ENCODE measurements at places on chromosomes 13 and 19.

DNA sequence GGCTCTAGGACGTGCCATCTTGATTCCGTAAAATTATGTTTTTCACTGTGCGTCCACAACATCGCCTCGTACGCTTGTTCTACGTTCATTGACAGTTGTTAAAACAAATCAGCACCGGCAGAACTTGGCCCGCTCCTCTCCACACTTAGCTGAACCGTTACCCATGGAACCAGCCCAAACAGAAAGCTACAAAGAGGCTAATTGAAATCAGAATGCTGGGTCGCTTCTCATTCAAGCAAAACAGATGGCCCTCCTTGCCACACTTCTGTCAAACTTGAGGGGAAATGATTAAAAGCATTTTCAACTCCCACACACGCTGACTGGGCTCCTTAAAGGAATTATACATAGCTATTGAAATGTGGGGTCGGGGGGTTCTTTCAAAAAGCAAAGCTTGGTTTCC is 71.6 kb downstream of the TM9SF2 start:
- no peak for DNase-seq

DNA sequence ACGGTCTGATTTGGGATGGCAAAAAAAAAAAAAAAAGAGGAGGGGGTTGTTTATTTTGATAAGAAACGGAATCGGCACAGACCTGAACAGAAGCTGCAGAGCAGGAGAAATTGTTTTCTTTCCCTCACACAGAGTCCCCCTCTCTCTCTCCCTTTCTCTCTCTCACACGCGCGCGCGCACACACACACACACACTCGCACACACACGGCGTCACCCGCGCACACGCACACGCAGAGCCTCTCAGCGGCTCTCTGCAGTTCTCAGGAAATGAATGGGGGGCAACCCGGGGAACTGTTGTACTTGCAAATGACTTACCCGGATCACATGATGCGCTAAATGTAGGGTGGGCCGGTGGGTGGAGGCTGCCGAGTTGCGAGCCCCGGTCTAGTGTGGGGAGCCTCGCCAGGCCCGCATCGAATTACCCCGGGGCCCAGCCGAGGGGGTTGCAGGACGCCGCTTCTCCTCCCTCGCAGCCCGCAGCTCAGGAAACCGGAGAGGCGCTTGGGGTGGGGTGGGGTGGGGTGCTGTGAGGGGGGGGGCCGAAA is 475 bp downstream of the KLF12 start:
- DNase-seq, result peak; percentile 76

DNA sequence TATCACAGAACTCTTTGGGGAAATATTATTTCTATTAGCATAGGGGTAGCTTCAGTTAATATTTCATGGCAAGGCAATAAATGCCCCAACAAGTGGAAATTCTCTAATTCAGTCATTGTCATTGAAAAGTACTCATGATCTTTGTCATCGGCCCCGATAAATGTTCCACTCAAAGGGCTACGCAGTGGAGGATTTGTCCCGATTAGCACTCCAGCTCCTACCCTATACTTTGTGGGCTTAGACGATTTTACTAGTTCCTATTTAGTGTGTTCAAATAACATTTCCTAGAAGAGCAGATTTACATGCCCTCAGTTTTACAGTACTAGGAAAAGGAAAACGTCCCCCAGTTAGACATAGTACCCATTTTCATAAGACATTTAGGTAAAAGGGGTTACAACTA is 38.0 kb upstream of the ATP12A start:
- DNase-seq, result no peak

DNA sequence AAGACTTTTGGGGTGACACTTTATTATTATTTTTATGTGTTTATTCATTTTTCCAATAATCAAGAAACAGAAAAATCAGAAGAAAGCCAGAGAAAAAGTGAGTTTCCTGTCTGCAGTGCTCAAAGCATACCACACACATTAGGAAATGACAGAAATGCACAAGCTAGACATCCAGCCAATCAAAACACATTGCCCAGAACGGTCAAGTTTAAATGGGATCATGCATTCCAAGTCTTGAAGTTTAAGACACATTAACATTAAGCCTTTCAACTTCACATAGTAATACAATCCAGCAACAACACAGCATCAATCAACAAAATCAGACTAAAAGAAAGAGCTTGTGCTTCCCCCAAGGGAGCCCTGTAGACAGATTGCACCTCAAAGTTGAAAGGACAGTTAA is 28.7 kb upstream of the MEDAG start:
- no peak for DNase-seq

DNA sequence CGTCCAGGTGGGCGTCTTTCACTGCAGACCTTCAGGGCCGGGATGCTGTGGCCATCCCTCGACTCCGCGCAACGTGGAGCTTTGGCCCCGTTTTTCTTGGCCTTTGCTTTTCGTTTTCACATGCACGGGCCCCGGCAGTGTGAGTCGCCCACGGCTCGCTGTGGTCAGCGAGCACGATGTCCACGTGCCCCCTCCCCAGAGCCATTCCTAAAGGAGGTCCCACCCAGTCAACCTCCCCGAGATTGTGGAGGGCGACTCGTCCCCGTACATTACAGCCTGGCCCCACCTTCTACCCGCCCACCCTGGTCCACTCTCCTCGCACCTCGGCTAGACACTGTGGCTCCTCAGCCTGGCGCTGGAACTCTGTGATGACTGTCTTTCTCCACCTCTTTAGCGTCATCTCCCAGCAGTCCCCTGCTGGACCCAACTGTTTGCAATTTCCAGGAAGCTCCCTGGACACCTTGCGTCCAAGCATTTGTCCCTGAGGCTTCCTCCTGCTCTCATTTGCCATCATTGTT is 405 bp downstream of the ZNF446 start:
- DNase-seq, result no peak

DNA sequence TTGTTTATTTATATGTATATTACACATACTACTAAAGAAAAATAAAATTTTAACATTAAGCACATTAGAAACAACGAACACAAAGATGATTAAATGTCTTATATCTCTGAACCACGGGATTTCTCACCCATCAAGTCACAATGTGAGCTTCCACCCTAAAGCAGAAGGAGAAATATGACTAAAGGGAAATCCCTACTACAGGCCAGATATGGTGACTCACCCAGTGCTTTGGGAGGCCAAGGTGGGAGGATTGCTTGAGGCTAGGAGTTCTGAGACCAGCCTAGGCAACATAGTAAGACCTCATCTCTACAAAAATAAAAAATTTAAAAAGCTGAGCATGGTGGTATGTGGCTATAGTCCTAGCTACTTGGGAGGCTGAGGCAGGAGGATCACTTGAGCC is 24.6 kb downstream of the DCT start:
- no peak for DNase-seq

DNA sequence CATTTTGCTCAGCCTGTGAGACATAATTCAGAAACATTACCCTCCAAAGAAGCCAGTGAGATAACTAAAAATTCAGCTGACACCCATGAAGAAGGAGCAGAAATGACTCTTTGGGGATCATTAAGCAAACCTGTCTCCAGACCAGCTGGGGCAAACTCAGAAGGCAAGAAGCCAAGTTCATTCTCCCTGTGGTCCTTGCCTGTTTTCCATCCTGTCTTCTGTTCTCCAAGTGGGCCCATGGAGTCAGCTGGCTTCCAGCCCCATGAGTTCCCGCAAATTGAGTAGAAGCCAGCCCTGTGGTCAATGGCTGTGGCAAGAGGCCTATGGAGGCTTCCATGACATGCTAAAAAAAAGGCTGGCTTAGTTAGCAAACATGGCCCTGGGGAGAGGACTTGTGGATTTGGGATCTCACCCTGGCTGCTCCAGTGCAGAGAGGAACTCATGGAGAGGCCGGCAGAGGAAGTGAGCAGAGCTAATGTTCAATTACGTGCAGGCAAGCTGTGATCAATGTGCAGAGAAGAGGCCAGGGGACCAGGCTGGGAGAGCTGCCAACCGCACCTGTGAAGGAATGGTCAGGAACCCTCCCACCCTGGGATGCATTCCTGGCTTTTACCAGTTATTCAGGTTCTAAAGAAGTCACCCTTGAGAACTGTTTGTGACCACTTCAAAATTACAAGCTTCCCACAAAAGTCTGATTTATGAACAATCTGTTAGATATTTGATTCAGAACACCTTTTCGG is 229.1 kb downstream of the TSHZ3 start:
- no peak for DNase-seq

- DNase-seq, result peak; percentile 5
Observed at GRCh38 chr19:46081928-46082727, 41.3 kb upstream of the IGFL4 start.

DNA sequence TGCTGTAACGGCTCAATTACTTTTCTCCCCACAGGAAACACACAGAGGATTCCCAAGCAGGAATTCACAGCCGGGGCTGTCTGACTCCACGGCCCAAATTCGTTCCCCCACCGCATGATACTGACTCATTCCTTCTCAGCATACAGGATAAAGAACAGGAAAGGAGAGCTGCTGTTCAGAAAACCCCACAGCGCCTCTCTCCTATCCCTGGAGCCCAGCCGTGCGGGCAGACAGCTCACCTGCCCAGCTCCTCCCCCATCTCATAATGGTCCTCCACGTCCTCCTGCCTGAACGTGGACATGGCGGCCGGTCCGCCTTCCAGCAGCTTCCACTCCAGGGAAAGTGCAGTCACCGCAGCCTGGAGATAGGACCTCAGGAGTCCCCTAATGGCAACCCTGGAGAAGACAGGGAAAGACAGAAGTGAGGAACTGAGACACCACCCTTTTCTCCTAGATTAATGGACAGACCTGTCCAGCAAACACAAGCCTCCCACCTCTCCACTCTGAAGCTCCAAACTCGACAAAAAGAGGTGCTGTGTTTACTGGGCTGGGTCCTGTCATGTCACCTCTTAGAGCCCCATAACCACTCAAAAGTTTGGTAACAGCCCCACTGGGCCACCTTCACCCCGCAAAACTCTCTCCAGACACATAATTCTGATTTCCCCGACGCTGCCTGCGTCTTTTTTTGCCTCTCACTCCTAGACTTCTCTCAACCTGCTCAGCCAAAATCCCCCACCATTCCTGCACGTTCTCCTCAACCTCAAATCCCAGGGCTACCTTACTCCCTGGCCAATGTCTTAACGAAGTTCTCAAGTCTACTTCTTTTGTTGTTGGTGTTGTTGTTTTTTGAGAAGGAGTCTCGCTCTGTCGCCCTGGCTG is 1.2 kb downstream of the DAPK3 start:
- no peak for DNase-seq

DNA sequence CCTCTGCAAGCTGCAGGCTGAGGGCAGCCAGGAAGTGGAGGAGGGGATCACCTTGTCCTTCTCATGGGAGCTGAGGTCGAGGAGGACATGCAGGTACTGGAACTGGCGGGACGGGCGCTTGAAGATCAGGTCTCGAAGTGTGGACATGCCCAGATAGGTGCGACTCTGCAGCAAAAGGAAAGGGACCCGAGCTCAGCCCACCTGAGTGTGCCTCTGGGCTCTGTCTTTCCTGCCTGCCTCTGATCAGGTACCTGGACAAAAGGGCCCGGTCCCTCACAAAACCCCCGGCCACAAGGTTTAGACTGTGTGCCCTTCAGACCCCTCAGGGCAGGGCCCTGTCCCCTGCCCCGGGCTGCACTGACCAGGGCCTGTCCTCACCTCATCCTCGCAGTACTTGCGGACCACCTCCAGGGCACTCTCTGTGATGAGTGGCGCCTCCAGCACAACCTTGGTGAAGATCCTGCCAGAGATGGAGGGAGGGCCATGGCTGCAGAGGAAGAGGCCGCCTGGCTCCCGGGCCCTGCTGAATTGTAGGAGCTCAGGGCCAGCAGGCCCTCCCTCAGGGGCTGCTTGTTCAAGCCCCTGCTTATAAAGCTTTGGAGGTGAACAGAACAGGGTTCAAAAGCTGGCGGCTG is 12.5 kb upstream of the RSPH6A start:
- no peak for DNase-seq

- DNase-seq, result no peak
Observed at GRCh38 chr13:101982903-101983302, 418.9 kb downstream of the FGF14 start.

GRCh38 chr19:1421958-1422305 is 14.5 kb downstream of the DAZAP1 start:
- no peak for DNase-seq

DNA sequence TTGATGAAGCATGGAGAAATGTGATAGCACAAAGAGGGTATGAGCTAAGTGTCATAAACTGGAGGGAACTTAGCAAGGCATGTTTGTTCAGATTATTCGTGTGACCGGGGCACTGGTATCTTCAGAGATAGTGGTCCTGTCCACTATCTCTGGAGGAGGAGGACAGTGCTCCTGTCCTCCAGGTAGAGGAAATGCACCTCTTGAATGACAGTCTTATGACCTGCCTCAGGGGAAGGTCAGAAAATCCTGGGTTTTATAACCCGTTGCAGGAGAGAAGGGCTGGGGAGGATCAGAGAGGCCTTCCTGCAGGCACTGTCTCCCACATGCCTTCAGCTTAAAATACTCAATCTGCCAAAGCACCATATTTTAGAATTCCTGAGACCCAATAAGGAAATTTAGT is 213.5 kb upstream of the UBL3 start:
- DNase-seq, result no peak

DNA sequence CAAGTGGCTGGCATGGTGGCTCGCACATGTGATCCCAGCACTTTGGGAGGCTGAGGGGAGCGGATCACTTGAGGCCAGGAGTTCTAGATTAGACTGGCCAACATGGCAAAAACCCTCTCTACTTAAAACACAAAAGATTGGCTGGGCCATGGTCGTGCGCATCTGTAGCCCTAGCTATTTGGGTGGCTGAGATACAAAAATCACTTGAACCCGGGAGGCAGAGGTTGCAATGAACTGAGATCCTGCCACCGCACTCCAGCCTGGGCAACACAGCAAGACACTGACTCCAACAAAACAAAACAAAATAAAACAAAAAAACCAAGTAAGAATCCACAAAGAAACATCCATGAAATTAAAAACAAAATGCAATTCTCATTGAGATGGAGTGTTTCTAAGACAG is 630.6 kb downstream of the UQCRFS1 start:
- DNase-seq, result no peak

DNA sequence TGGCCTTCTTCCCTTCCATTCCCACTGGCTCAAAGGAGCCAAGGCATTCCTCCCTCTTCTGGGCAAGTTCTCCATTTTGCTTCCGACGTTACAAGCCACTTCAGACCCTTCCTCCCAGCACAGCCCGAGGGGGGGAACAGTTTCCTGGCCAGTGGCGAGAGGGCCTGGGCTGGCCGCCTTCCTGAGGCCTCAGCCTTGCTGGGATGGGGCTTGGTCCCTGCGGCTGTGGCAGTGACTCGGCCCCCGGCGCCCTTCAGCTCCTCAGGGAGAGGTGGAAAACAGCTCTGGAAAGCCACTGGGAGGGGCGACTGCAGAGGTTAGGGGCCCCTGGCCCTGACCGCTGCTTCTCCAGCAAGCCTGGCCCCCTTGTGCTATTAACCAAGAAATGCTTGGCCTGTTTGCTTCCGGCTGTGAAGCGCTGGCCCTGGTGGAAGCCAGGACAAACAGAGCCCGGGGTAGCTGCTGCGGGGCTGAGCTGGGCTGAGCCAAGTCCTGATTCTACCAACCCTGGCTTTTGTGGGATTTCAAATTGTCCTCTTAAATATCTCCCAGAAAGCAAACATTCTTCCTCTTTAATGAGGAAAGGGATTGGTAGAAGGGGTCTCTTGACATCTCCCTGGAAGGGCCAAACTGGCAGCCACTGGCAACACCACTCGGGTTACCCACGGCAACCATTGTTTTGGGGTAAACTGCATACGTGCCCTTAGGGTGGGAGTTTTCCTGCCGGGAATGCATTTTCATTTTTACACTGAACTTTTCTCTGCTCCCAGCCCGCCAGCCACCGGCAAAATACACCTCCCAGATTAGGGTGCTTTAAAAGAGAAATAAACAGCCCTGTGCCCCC is 38.7 kb downstream of the C13orf46 start:
- DNase-seq, result no peak
